ENCODE measurements at places on chromosomes 6 and 20.

GRCh38 chr6:1015825-1016224, 296.1 kb upstream of the FOXQ1 start:
- DNase-seq = peak; percentile 16

DNA sequence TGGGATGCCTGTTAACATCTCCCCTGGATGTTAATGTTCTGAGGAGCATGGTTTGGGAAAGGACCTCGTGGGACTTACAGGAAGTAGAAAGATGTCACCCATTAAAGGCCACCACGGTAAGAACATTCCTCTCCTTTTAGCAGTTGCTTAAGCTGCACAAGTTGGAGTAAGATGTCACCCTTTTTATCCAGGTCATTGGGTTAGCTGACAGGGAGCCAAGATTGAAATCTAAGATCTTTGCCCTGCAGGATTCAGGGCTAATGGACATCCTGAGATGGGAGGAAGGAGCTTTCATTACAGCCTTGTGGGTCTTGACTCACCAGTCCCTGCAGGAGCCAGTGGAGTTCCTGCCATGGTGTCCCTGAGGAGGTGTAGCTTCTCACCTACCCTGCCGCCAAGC, 22.1 kb downstream of the PABPC1L start:
- DNase-seq = no peak

GRCh38 chr6:130233330-130233729, 10.6 kb upstream of the SAMD3 start:
- DNase-seq = no peak

DNA sequence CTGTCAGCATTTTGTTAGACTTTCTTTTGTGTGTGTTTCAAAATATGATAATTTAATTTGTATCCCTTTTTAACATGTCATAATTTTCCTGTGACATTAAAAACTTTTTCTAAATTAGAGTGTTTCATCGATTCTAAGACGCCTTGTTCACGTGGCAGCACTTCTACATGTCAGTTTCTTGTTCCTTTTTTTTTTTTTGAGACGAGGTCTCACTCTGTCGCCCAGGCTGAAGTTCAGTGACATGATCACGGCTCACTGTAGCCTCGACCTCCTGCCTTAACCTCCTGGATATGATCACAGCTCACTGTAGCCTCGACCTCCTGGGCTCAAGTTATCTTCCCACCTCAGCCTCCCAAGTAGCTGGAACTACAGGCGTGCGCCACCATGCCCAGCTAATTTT, 27.6 kb upstream of the ADRM1 start:
- DNase-seq = no peak

- no peak for DNase-seq
Observed at GRCh38 chr20:24777746-24778145, 171.3 kb upstream of the CST7 start.

DNA sequence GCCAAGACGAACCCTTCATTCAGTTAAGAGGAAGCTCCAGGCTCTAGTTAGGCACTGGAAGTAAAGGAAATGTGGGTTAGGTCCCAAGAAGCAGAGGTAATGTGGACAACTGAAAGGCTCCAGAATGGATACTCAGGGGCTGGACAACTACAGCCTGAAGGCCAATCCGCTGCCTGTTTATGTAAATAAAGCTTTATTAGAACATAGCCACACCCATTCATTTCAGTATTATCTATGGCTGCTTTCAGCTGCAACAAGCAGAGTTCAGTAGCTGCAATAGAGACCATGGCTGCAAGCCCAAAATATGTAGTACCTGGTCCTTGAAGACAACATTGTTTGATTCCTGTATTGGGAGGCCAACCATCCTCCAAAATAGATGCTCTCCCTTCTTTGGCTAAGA, 100.8 kb upstream of the MRPS10 start:
- no peak for DNase-seq

Data from NB4 (cell line).